ENCODE measurements at places on chromosomes 5 and 9.

GRCh38 chr5:31614151-31615020 lies 24.5 kb upstream of the PDZD2 start:
- DNase-seq, result no peak

DNA sequence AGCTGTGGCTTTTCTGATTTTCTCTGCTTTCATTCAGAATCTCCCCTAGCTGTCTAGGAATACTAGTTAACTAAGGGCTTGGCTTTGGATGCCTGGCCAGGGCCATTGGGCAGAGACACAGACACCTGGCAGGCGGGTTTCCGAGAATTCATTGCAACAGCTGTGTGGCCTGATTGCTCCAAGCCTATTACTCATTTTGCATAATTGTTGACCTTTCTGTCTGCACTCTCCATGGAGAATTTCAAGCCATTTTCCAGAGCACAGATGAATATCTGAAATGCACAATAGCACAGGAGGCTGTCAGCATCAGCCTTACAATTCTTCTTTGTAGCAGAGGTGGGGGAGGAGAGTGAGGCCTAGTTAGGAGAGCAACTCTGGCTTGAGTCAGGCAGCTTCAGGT lies 310.5 kb downstream of the DMAC1 start:
- no peak for DNase-seq

GRCh38 chr9:97632248-97632984 lies 752 bp downstream of the TSTD2 start:
- peak; percentile 88 for DNase-seq

GRCh38 chr9:87518702-87519335 lies 21.2 kb downstream of the DAPK1 start:
- DNase-seq, result peak; percentile 17

- DNase-seq, result peak; percentile 22
Measured at GRCh38 chr5:59562756-59563389, 330.7 kb downstream of the PDE4D start.

GRCh38 chr5:53381-54174 lies 38.4 kb upstream of the PLEKHG4B start:
- peak; percentile 48 for DNase-seq

DNA sequence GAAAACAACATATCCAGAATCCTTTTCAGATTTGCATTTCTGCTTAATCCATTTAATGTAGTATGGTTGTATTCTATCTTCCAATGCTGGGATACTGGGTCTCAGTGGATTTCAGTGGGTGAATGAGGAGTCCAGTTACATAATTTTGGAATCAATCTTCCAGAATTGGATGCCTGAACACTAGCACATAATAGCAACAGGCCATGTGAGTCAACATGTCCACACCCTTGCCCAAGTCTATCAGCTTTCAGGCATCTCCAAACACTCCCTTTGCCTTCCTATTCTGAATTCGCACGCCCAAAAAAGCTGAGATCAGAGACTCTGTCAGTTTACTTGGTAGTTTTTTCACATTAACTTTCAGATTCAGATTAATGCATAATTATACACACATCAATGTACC lies 202.6 kb downstream of the TSSK1B start:
- DNase-seq, result peak; percentile 80

DNA sequence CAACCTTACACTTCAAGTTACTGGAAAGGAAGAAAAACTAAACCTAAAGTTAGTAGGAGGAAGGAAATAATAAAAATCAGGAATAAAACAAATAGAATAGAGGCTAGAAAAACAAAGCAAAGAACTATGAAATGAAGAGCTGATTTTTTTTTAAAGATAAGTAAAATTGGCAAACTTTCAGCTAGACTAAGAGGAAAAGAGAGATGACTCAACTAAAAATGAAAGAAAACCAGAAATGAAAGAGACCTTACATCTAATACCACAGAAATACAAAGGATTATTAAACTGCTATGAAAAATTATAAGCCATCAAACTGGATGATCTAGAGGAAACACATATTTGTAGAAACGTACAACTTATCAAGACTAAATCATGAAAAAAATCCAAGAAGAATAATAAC lies 60.0 kb downstream of the PRRC1 start:
- DNase-seq, result peak; percentile 49

- no peak for DNase-seq
Measured at GRCh38 chr5:112205846-112206245, 213.2 kb downstream of the EPB41L4A start.

GRCh38 chr9:19496321-19497050 lies 87.7 kb downstream of the ACER2 start:
- DNase-seq, result no peak

DNA sequence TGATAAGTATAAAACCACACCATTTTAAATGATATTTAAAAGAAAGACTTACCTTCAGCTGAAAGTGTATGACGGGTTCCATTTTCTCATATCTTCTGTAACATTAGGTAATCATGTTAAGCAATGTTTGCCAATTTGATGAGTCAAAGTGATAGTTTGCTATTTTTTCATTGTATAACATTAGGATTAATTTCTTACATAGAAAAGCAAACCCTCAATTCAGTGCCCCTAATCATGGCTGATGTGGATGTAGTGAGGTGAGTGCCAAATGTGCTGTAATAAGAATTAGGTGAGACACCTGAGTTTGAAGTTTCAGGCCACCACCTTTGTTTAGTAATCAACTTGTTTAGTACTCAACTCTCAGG lies 68.0 kb downstream of the UNC13B start:
- peak; percentile 4 for DNase-seq

DNA sequence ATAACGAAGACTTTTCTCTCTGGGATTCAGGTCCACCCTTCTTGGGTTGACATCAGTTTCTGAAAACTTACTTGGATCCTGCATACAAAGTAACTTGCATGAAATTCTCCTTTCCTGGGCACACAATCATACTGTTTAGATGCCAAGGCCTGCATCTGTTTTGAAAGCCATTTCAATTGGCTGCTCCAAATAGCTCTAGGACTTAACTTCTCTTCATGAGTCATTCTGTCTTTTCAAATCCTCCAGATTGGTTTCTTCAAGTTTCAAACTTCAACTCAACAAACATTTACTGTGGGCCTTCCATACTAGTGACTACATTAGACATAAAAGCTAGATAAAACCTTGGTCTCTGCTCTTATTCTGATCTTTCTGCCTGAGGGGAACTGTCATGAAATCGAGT lies 54.8 kb upstream of the HMHB1 start:
- peak; percentile 38 for DNase-seq

DNA sequence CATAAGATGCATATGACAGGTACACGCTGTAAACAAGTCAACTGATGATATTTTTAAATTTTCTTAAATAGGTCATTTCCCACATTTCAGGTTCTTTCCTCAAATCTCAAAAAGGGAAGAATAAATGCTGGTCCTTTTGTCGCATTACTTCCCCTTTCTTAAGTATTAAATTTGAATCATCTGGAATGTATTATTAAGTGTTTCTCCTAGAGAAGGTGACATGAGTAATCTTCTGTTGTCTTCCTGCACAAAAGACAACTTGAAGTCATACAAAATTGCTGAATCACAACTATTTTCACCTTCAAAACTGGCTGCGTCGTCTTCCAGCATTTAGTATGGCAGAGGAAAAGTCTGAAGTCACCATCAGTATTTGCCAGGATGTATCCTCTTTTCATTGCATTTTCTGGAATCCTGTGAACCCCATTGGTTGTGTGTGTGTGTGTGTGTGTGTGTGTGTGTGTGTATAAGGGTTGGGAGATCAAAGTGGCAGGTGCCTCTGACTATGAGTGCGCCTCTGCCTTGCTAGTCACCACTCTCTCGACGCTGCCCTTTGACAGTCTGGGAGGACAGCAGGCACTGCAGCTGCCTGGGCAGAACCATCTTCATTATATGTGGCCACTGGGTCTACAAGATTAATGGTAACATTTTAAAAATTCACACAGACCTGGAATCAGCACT lies 86.9 kb downstream of the MVB12B start:
- no peak for DNase-seq

- DNase-seq, result peak; percentile 52
Measured at GRCh38 chr9:115267790-115268189, 149.8 kb upstream of the TNC start.

- no peak for DNase-seq
Measured at GRCh38 chr5:38858839-38859238, 13.0 kb downstream of the OSMR start.

GRCh38 chr5:16880547-16880946 lies 55.5 kb downstream of the MYO10 start:
- no peak for DNase-seq

GRCh38 chr5:38916802-38917201 lies 71.0 kb downstream of the OSMR start:
- no peak for DNase-seq

DNA sequence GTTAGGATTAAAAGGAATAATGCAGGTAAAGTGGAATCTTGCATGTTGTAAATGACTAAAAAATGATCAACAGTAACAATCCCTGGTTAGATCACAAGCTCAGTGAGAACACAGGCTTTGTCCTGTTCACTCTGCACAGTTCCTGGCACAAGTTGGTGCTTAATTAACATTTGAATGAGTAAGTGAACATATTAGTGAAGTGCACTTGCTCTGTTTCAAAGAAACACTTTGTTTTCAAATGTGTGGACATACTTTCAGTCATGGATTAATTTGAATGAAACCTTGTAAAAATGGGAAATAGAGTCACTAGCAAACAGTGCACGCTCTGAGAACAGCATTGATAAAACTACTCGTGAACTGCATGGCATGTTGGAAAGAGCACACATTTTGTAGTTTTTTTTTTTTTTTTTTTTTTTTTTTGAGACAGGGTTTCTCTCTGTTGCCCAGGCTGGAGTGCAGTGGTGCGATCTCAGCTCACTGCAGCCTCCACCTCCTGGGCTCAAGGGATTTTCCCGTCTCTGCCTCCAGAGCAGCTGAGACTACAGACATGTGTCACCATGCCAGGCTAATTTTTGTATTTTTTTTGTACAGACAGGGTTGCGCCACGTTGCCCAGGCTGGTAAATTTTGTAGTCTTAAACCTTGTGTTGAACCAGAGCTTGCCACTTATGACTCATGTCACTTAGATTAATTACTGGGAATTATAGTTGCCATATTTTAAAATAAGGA lies 159.9 kb downstream of the LURAP1L start:
- DNase-seq, result peak; percentile 40

DNA sequence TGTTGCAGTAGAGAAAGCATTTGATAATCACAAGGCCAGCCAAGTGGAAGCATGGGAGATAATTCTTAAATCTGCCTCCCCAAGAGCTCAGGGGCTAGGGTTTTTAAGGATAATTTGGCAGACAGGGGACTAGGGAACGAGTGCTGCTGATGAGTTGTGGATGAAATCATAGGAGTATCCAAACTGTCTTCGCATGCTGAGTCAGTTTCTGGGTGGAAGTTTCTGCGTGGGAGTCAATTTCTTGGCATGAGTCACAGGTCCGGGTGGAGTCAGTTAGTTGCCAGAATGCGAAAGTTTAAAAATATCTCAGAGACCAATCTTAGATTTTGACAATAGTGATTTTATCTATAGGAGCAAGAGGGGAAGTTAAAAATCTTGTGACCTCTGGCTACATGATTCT lies 112.6 kb downstream of the TMC1 start:
- DNase-seq, result peak; percentile 91

DNA sequence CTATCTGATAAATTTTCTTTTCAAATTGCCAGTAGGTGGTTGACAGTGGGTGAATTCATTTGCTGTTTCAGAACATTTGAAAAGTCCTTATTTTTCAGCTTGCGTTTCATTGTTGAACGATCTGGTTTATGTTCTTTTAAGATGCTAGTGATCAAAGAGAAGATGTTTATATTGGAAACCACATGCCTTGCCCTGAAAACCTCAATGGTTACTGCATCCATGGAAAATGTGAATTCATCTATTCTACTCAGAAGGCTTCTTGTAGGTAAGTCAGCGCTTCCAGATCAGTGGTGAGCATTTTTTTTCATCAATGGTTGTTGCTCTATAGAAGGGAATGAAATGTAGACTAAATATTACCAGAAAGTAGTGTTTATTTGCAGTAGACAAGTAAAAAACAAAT lies 16.6 kb upstream of the CAVIN4 start:
- no peak for DNase-seq

GRCh38 chr9:93156475-93157008 lies 22.5 kb upstream of the NINJ1 start:
- no peak for DNase-seq

DNA sequence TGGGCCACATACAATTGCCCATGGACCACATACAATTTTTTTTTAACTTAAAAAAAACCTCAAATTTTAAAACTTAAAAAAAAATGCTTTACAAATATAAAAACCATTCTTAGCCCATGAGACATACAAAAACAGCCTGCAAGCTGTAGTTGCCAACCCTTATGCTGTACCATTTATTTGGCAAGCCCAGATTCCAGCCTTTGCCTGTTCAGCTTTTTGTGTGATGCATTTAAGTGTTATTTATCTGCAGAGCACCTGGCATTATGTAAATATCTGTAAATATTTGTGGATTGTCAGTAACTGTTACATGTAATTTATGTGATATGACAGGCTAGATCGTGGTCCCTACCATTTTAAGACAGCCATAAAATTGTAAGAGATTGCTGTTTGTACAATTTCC lies 32.6 kb downstream of the HEXB start:
- DNase-seq, result no peak

- no peak for DNase-seq
Measured at GRCh38 chr9:113888336-113888735, 12.2 kb downstream of the ZNF618 start.

- no peak for DNase-seq
Measured at GRCh38 chr9:131862261-131862660, 122.4 kb upstream of the RAPGEF1 start.

GRCh38 chr9:111975709-111976108 lies 79.1 kb downstream of the UGCG start:
- no peak for DNase-seq

GRCh38 chr9:136977223-136977622 lies at the start of gene PTGDS:
Gene PTGDS, plus strand, starts transcription at chr9:136977504. Its CDS starts 75 bp downstream, at chr9:136977579.
- DNase-seq, result no peak

- DNase-seq, result no peak
Measured at GRCh38 chr5:2139478-2139877, 256.8 kb upstream of the IRX4 start.

DNA sequence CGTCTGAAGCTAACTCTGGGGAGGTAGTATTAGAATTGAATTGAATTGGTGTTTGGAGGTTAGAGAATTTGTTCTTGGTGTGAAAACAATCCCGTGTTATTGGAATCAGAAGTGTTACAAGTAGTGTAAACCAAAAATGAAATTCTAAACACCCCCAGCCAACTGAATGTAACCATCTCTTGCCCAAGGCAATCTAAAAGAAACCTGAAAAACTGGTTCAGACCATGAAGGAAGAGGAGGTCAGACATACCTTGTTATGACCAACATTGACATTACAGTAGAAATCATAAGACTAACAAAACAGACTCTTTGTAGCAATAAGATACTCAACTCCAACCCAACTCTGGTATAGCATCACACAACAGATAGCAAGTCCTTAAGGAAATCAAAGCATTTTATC lies 159.0 kb downstream of the TUSC1 start:
- DNase-seq, result no peak
